ENCODE measurements at places on chromosomes 3 and 15.

DNA sequence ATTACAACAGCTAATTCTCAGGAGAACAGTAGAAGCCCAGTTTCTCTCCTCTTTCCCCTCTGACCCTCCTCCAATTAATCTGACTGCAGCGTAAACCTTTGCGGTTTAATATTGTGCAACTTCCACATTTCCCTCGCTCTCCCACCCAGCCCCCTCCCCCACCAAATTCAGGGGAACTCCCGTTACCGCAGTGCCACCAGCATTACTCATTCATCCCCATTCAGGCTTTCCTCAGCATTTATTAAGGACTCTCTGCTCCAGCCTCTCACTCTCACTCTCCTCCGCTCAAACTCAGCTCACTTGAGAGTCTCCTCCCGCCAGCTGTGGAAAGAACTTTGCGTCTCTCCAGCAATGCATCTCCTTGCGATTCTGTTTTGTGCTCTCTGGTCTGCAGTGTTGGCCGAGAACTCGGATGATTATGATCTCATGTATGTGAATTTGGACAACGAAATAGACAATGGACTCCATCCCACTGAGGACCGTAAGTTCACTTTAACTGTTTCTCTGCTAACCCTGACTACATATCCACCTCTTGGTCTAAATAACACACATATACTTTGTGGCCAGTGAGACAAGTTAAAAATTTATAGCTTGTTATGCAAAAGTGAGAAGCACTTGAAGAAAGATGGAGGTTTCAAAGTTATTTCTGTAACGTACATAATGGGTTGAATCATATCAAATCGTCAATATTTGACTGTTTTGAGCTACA, at the start of gene PTX3:
TSS of gene PTX3 (plus strand) at position 268 of the 709 bp plus-strand sequence. CDS start at position 352, 84 bp downstream.
- DNase-seq: peak; percentile 79

DNA sequence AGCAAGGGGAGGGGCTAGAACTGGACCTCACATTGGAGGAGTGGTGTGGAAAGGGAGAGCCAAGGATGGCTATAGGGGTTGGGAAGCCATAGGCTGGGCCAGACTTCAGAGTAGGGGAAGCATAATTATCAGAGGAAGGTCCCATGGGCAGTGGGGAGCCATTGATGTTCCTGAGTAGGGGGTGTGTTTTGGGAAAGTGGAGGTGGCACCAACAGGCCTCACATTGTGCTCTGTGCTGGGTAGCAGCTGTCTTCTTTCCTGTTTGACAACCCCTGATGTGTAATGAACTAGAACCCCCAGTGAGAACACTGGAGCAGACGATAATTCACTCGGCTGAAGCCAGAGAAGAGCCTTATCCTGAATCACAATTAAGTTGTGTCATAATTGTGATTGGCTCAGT, 41.2 kb downstream of the SLC6A11 start:
- no peak for DNase-seq

GRCh38 chr15:76588811-76589747, 252.5 kb downstream of the ISL2 start:
- DNase-seq: no peak

DNA sequence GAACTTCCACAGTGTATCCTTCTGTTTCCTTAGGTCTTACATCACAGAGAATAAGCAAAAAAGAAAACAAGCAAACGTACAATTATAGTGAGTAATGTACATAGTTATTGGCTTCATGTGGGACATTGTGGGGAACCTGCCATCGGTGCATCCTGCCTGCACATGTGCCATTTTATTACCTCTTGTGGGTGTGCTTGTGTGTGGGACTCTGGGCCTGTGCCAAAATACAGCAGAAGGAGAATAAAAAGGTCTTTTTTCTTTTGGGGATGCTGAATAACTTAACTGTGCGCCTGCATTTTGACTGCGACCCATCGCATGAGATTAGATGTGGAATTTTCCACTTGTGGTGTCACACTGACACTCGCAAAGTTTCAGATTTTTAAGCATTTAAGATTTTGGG, 169.6 kb upstream of the DCBLD2 start:
- DNase-seq: no peak

- DNase-seq: no peak
Measured at GRCh38 chr3:62167566-62168262, 205.6 kb downstream of the FEZF2 start.

DNA sequence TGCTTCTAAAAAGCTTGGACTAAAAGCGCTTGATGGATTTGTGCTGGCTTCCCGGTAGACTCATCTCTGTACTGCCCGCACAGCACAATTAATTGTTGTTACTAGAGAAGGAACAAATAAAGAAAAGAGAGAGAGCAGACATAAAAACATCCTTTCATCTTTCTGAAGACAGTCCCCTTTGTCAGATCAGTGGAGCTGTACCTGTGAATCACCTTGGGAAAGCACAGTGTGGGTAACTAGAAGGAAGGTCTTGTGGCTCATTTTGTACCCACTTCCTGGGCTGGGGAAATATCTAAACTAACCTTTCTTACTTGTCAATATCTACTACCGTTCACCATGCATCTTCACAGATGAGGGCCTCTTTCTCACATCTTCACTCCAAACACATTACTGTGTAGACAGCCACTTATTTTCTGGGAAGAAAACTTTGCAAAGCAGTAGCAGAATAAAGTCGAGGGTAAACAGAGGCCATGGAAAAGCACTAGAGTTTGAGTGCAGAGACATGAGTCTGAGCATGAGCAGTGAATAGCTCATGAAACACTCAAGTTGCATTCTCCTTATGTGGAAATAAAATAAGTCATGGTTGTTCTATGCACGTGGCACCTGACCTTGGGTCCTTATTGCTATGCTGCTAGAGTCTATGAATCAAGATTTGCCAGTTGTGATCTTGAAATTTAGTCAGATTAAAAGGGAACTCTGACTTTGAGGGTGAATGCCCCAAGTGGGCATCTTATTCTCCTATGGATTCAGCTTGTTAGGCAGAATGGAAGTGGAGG, 169.3 kb downstream of the LPP start:
- no peak for DNase-seq

GRCh38 chr3:177881351-177881750, 654.9 kb upstream of the KCNMB2 start:
- no peak for DNase-seq

DNA sequence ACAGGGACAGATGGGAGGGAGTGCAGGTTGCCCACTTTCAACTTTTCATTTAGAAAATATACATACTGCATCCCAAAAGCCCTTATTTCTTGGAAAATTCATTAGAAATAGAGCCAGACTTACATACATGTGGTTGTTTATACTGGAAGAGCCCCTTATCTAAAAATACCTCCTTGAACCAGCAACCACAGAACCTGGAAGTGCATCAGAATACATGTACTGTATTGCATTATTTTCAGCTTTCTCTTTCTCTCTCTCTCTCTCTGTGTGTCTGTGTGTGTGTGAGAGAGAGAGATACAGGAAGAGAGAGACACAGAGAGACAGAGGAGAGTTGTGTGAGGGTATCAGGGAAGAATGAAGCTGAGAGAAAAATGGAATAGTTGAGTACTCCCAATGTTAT, 29.5 kb upstream of the LSAMP start:
- no peak for DNase-seq

DNA sequence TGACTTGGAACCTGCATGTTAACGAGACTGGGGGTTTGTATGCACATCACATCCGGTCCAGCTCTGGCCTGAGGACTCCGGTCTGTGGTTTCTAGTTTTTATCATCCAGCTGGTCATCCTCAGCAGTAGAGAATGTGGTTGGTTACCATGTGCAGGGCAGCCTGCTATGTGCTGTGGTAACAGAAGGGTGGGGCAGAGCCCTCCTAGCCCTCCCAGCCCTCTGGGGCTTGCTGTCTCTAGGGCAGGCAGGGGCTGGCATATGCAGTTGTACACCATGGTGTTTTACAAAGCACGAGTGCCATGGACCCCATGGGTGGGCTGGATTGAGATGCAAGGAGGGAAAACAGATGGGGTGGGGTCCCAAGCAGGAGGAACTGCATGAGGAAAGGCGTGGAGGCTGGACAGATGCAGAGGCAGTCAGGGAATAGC, 70.2 kb downstream of the APBA2 start:
- peak; percentile 76 for DNase-seq

DNA sequence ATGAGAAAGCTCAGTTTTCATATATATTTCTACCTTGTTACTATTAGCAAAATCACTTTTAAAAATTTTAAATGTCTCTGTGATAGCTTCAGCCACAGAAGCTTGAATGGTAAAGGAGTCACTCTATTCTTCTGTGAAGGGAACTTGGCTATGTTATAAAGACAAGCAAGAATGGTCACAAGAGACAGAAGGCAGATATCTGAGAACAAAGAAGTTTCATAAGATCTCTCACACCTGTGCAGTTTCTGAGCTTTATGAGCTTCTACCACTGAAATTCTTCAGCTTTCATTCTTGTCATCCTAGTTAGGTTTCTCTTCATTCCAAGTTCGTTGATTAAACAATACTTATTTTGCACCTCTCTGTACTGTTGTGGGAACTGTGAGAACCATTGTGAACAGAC, 853.4 kb downstream of the IGSF11 start:
- DNase-seq: no peak

GRCh38 chr3:153350420-153350819, 188.4 kb downstream of the RAP2B start:
- peak; percentile 83 for DNase-seq
